ENCODE measurements at places on chromosomes 5 and 9.

DNA sequence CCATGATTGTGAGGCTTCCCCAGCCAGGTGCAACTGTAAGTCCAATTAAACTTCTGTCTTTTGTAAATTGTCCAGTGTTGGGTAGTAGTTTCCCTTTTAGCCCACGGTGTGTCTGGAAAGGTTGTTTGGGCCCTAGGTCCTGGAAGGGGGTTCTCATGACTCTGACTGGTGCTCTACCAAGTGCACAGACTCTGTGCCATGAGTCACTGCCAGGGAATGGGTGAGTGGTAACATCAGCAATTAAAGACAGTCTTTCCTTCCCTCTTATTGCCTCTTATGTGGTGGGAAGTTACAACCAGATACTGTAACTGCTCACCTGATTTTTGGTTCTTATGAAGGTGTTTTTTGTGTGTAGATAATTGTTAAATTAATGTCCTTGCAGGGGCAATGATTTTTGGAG is 141.2 kb downstream of the PRDM9 start:
- DNase-seq = no peak

- DNase-seq = no peak
Measured at GRCh38 chr5:107321906-107322305, 348.8 kb downstream of the EFNA5 start.

- DNase-seq = no peak
Measured at GRCh38 chr9:87387351-87388011, 110.2 kb upstream of the DAPK1 start.

- no peak for DNase-seq
Measured at GRCh38 chr9:121302786-121303185, 34.8 kb downstream of the GSN start.

DNA sequence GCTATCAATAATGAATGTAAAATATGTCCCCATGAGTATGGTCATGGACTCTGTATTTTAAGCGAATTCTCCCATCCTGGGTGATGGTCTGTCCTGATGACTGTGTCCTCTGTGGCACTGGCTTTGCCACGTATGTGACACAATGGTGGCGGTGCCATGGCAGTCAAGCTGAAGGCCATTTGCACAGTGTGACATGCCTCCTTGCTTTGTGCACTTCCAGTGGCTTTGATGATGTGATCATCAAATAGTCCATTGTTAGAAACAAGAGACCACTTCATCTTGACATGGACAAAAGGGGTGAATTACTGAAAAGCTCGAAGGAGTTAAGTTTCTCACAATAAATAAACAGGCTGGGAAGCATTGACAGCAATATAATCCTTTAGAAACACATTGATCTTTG is 31.0 kb upstream of the PRRC1 start:
- DNase-seq = no peak

DNA sequence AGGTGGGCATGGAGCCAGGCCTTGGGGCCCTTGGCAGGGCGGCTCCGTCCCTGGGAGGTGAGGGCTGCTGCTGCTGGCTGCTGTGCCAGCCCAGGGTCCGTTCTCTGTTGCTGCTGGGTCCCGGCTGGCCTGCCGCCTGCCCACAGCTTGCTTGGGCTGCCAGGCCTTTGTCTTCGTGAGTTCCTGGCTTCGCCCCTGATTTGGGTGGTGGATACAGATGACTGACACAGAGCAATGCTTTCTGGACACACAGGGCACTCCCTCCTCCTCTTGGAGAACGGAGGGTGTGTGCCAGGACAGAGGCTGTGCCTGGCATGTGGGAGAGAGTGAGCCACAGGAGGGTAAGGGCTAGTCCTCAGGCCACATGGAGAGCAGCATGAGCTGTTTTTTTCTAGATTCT is 166.1 kb downstream of the MACROH2A1 start:
- DNase-seq = no peak

DNA sequence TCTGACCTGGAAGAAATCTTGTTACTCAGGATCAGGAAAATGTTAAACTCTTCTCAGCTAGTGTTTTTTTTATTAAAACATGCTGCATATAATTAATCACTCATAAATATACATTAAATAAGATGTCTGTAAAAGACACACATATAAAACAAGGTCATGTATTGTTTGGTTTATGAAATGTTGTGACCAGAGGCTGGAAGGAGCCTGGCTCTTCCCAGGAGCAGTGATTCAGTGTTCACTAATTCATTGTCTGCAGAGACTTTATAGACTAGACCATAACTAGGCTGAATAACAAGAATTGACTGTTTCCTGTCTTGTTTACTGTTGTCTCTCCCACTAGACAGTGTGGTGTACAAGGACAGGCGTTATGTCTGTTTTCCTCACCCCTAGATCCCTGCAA is 49.1 kb upstream of the ANKRD55 start:
- no peak for DNase-seq

DNA sequence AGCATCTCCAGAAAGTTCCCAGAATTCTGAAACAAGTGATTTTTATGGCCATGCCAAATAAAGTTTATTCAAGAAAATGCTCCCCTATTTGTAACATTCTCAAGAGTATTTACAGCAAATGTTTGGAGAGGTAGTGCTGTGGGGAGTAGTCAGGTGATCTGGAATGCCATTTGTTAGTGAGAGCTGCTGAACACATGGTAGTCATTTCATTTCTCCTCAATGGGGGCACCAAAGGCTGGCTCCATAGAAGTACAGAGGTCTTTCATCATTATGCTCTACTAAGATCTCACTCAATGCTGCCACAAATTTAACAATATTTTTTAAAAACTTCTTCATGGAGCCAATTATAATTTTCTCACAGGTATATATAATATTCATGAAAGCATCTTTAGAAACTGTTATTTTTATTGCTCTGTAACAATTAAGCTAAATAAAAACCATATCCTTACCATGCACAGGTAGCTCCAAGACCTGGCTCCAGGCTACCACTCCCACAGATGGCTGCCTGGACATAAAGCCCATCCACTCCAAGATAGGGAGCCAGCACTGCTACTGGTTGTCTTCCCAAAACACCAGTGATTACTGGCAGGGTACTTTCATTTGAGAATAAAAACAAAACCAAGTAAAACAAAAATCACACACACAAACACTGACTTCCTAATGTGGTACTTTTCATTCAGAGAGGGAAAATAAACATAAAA is 200.8 kb downstream of the PLK2 start:
- DNase-seq = no peak

- DNase-seq = no peak
Measured at GRCh38 chr5:73494721-73495120, 3.5 kb upstream of the BTF3 start.

- DNase-seq = no peak
Measured at GRCh38 chr9:136155576-136155975, 36.9 kb upstream of the TMEM250 start.
